T-helper 2 cell treated with Interferon-gamma antibody and Interleukin-4, amounts not matched to agents 5 μg/mL and 100 μg/mL, for 36 hours (primary cell): ENCODE measurements at places on chromosomes 3 and 15.
A peak's percentile ranks its signal among the peaks of the same experiment; 100 is the strongest.

- DNase-seq = no peak
Measured at GRCh38 chr3:48826451-48826850, 21.2 kb downstream of the PRKAR2A start.

- DNase-seq = no peak
Measured at GRCh38 chr3:36494461-36495109, 114.3 kb downstream of the STAC start.

- peak; percentile 43 for DNase-seq
Measured at GRCh38 chr3:107431246-107432012, 54.2 kb downstream of the CCDC54 start.

GRCh38 chr15:60572541-60573421 lies 93.8 kb upstream of the ICE2 start:
- no peak for DNase-seq

GRCh38 chr15:40957581-40958051 lies 4.3 kb downstream of the CHAC1 start:
- DNase-seq = no peak

DNA sequence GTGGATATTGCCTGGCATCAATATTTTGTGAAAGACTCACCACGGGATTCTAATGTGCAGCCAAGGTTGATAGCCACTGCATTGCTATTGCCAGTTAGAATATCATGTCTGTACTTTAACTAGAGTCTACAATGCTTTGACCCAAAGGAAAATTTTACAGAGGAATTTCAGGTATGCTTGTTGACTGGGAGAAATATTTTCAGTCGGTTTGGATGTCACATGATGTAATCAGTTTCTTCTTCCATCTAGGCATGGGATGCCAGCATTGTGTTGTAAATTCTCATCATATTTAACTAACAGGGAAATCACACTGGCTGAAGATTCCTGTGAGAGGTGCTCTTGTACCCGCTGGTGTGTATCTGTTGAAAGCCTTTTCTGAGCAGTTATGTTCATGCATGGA lies 508.9 kb upstream of the ADAMTS9 start:
- no peak for DNase-seq

DNA sequence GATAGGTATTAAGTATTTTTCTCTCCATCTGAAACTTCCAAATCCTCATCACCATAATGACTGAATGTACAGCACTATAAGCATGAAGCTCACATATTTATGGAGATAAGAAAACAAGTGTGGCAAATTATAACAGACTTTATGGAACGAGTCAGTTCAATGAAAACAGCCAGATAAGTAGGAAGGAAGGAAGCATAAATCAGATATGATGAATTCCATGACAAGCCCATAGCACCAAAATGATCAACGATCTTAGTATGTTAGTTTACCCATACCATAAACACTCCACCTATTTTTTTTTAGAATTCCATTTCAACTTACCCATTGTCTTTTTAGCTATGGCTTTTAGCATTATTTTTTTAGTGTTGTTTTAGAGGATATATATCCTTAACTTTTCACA lies 169.5 kb downstream of the TNIK start:
- DNase-seq = no peak

DNA sequence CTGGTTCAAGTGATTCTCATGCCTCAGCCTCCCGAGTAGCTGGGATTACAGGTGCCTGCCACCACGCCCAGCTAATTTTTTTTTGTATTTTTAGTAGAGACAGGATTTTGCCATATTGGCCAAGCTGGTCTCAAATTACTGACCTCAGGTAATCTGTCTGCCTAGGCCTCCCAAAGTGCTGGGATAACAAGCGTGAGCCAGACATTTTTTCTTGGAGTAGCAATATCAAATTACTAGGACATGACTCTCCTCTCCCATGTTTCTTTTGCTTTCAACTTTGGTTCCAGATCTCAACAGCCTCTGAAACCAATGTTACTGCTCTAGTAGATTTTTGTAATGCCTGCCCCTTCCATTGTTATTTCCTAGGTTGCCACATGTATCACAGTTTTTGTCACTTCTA lies 462.0 kb downstream of the GBE1 start:
- DNase-seq = no peak

- DNase-seq = no peak
Measured at GRCh38 chr15:93452537-93453211, 363.7 kb upstream of the RGMA start.

DNA sequence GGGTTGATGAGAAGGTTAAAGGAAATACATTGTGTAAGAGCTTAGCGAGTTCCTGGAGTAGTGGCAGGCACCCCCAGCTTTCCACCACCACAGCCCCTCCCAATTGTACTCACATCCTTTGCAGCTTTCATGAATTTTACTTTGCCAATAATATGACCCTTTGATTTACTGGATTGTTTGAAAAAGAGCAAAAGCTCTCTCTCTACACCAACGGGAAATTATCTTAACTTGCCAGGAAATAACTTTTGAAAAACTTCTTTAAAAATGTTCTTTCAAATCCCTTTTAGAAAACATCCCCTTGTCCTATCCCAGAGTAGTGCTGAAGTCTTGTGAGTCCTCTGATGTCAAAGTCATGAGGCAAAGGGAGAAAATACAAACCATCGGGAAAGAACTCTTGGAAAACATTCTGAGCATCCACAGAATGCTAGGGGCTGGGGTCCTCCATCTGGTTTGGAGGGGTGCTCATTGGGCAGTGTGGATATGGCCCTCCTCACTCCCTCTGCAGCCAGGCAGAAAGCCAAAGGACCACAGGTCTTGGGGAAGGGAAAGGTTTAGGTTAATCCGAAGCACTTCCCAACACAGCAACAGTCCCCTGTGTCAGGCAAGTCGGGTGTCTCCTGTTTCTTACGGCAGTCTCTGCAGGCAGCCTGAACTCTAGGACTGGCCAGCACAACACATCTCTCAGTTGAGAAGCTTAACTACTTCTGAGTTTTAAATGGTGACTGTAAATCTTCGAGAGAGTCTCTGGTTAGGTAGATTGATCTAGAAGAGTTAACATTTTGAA lies 36.5 kb downstream of the BOC start:
- DNase-seq = no peak

DNA sequence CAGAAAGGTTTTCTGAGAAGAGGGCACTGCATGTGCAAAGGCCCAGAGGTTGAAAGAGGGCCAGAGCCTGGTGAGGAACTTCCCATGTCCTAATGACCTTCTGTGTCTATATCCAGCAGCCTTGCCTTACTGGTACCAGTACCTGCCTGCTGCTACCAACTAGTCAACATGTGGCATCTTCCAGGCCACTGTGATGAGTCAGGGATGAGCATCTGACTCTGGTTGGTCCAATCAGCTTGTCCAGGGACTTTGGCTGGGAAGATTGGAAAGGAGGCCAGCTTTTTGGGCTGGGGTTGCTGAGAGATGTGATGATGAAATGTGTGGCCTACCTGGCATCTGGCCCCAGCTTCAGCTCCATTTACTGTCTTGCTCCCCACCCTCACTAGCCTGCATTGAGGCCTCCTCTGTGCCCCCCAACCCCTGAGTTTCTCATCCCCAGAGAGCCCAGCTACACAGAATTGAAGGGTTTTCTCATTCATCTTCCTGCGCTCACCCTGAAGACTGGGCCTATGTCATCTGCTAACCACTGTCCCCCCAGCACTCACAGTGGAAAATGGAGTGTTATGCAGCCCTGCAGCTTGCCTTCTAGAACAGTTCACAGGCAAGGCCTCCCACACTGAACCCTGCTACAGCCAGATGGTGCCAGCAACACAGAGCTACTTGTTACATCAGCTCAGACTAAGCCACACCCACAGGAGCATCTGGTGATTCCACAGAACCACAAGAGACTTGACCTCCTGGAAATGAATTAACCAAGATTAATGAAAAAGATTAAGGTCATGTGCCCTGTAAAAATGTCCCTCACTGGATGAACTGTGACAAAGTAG lies 1.3 kb upstream of the TWF2 start:
- peak; percentile 64 for DNase-seq

GRCh38 chr3:158731486-158731885 lies 771 bp downstream of the RARRES1 start:
- DNase-seq = no peak

- no peak for DNase-seq
Measured at GRCh38 chr3:34073961-34074360, 275.5 kb downstream of the PDCD6IP start.

DNA sequence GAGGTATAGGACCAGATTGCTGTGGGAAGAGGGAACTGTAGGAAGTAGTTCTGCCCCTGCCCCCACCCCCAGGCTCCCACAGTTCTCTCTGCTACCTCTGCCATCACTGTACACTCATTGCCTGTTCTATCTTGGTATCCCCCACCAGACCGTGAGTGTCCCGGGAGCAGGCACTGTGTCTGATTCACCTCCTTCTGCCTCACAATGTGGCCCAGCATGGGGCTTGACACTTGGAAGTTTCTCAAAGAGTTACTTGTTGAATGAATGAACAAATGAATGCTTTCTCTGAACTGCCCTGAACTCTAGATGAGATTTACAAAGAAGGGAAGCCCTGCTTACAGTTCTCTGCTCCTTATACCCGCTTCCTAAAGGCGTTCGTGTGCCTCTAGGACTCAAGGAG lies 27.1 kb upstream of the PIK3CB start:
- DNase-seq = no peak

- DNase-seq = no peak
Measured at GRCh38 chr3:115666920-115667737, 43.8 kb downstream of the GAP43 start.

DNA sequence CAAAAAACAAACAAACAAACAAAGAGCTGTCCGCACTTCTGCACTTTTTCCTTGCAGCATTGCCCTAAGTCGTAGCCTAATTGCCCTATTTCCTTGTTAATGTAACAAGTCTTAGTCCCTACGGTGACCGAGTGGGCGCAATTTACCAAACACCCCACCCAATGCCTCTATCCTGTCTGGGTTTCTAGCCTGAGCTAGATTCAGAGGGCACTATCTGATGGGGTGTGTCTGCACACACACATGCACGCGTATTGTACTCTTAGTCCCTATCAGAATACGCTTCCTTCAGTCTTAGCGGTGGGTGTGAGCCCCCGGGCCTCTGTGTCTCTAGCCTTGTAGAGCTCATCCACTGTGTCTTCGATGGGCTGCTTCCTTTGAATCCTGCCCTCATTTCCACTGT lies 125.9 kb upstream of the DLG1 start:
- no peak for DNase-seq

GRCh38 chr3:143672396-143673165 lies 175.7 kb downstream of the SLC9A9 start:
- DNase-seq = no peak

DNA sequence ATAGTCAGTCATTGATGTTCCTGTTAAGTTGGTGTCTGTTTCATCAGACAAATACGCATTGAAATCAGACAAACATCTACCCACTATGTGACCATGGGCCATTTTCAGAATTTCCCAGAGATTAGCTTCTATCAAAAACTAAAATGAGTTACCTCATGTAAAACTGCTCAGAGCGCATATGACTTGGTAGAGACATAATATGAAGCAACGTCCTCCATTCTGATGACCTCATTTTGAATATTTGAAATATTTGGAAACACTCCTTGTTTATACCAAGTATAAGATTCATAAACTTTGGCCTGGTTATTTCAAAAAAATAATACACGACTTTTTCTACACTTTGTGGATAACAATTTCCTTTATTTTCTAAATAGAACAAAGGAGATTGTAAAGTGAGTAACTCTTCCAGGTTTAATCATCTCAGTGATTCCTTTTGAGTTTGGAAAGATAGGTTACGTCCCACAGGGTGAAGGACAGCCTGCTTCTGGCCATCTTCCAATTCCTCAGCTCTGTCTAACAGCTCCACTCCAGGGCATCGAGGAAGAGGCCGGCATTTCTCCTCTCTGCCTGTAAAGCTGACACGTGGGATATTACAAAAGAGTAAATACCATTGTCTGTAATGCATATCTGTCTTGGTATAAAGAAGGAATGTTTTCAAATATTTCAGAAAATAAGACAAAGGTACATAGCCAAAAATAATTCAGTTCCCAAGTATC lies 122.6 kb downstream of the CADM2 start:
- no peak for DNase-seq

DNA sequence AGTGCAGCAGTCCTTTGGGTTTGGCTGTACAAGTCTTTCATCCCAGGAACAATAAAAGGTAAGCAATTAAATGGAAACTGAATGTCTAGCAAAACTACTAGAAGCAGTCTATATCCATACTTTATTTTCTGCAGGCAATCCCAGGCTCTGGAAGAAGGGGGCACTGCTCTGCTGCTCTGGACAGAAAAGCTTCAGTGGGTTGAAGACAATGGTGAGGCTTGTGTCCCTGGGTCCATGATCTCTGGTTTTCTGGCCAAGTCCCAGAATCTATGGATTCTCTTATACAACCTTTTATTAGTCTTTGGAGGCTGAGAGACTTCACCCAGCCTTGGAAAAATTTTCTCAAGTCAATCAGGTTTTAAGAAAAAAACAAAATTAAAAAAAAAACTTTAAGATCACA lies 35.6 kb downstream of the SCAP start:
- no peak for DNase-seq

DNA sequence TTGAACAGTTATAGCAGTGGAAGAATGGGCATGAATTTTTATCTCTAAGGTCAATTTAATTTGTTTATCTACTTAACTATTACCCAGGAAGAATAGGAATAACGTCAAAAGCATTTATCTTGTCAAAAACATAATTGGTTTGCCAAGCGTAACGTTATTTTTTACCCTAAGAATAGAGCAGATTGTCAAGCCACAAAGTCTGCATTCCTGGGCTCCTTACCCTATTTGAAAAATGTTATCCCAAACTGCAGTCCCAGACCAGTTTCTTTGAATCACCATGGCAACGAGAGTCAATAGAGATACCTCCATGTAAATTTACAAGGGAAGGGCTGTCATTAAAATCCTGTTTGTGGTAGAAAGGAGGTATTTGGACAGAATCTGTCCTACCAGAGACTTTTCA lies 61.1 kb downstream of the CPNE4 start:
- no peak for DNase-seq

- no peak for DNase-seq
Measured at GRCh38 chr3:58249358-58250092, 11.9 kb downstream of the ABHD6 start.

DNA sequence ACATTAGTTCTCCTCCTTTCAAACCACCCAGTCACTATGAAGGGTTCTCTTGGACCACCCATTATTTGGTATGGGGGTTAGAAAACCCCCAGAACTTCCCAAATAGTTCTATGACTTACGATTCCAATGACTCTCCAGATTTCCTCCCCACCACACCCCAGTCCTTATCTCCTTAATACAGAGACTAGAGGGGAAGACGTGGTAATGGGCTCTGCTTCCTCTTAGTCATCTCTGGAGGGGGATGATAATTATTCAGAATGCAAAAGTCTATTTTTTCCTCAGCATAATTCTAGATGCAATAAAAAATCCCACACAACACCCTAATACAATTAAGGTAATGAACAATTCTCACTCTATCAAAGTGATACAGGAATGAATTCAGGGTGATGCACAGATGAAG lies 48.9 kb upstream of the CFAP161 start:
- DNase-seq = no peak
